ENCODE measurements at places on chromosomes 3 and 15.

- DNase-seq, result no peak
Observed at GRCh38 chr3:148833223-148833622, 5.6 kb downstream of the CPB1 start.

- DNase-seq, result no peak
Observed at GRCh38 chr3:188261011-188261410, 107.1 kb downstream of the LPP start.

DNA sequence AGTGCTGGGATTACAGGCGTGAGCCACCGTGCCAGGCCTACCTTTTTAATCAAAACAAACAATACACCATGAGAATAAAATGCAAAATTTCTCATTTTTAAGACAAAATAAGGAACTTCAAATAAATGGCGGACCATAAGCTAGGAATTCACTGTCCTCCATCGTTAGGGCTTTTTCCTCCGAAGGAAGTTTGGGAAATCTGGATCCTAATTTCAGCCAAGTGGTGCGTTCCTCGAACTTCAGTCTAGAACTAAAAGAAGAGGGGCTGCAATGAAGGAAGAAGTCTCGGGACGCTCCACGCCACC is 260 bp downstream of the EXD1 start:
- no peak for DNase-seq

DNA sequence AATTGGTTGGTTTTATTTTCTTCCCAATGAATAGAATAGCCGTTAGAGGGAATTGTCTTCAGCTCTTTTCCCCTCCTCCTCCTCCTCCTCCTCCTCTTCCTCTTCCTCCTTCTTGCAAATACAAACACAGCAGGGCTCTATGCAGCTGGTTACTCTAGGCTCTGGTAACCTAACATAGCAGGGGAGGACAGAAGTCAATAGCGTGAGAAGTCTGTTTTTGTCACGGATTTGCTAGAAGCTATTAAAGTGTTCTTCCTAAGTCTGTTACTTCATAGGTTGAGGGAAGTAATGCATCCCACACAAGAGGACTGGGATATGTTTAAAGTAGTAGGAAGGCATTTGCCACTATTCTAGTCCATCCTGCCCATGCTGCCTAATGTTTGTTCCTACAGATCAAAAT is 374.7 kb upstream of the TPRG1 start:
- no peak for DNase-seq

DNA sequence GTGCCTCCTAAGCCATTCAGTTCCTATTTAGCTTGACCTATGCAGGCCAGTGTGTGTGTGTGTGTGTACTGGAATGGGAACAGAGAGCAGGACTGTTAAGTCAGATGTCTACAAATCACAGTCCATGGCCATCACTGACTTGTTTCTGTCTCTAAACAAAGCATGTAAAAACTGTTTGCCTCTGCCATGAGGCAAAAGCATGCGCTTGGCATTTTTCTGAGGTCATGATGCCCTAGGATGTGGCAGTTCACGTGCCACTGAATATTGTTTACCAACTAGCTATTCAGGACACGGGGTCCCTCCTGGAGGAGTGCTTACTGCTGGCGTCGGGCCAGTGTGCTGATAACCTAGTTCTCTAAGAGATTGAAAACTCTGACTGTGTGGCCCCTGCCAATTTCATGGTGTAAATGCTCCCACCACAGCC is 8.2 kb upstream of the ATP13A3 start:
- no peak for DNase-seq

GRCh38 chr3:38131621-38132369 is 5.1 kb downstream of the ACAA1 start:
- DNase-seq, result no peak

DNA sequence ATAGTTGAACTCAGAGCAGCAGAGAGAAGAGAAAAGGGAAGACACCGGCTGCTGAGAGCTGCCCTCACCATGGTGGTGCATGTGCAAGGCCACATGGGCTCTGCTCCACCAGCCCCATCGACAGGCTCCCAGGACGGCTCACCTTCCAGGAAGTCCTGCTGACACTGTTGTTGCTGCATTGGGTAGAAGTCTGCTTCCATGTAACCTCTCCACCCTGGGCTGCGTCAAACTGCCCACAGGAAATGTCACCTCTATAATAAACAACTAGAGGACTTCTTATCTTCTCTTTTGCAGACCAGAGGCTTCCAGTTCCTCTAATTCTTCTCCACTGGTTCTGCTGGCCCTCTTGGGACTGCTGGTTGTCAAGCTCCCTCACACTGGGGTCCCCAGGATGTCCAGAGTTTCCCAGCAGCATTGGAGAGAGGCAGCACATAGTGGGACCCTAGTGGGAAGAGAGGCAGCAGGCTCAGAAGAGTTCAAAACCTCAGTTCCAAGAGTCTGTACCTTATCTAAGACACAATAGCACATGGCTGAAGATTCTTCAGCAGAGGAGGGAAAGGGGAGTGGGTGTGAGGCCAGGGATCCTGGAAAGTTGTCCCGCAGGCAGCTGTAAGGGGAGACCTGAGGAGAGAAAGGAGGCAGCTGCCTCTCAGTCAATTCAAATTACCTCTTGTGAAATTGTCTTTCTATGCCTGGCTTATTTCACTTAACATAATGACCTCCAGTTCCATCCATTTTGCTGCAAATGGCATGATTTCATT is 5.8 kb upstream of the CCR3 start:
- DNase-seq, result no peak

DNA sequence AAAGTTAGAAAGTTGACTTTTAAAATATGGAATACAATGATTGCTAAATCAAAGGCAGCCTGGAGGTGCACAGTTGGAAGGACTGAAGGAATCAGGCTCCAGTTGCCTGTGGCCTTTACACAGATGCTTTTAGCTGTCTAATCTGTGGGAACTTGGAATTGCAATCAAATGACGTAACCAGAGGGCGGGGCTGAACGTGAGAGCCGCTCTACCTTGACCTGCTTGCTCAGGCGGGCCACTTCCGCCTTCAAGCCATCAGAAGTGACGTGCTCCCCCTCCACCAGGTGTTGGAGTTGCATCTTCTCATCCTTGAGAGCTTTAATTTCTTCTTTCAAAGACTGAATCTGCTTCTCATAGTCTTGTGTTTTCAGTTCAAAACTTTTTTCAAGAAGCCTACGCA is 37.7 kb upstream of the GNB5 start:
- DNase-seq, result no peak
